Omental fat pad (tissue), 4 donors: ENCODE measurements at places on chromosomes 5 and 9. TPM values are rescaled to one million over a fixed set of nuclear protein-coding genes. Genes with fewer than 3 reads are reported as not detected.

GRCh38 chr5:39419796-39420195 is 5.0 kb downstream of the DAB2 start:
- DNase-seq: no peak

DNA sequence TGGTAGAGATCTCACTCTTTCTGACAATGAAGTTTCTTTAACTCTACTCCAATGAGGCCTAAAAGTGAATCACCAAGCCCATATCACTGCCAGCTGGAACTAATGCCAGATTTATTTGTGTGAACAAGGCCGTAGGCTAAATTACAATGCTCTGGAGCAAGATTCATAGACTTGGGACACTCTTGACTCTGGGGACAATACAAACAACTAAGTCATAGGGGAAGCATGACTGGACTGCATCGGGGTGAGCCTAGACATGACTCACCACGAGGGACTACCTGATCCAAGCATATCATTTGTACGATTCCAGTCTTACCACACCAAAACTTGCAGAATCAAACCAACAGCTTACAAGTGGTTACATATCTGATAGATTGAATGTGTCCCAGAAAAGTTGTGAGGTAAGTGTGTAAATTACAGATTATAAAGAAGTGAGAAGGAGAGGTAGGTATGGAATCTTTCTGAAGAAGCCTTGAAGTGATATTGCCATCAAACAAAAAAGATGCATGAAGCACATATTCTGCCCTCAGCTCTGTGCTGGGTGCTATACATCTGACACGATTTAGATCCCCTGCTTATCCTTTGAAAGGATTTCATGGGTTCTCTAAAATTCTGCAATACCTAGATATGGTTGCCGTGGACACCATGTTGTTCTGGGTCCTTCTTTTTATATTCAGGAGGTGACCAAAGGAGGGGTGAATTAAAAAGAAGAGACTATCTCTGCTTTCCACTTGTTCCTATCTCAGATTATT is 199.3 kb upstream of the PDE4D start:
- no peak for DNase-seq

GRCh38 chr5:158591301-158591863 is 508.3 kb downstream of the EBF1 start:
- no peak for DNase-seq

DNA sequence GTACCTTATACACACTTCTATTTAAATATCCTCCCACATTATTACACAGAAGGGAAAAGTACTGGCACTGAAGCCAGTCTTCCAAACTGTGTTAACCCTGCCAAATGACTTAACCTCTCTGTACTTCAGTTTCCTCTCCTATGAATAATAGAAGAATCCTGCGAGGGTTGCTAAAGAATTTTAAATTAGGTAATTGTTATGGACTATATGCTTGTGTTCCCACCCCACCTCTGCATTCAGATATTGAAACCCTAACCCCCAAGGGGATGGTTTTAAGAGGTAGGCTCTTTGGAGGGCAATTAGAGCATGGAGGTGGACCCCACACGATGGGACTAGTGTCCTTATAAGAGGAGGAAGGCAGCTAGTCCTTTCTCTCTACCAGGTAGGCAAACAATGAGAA is 72.7 kb downstream of the TTLL11 start:
- no peak for DNase-seq

GRCh38 chr9:134503301-134504105 is 138.1 kb upstream of the COL5A1 start:
- no peak for DNase-seq

- DNase-seq: no peak
Observed at GRCh38 chr9:68437785-68438184, 81.4 kb downstream of the PGM5 start.

DNA sequence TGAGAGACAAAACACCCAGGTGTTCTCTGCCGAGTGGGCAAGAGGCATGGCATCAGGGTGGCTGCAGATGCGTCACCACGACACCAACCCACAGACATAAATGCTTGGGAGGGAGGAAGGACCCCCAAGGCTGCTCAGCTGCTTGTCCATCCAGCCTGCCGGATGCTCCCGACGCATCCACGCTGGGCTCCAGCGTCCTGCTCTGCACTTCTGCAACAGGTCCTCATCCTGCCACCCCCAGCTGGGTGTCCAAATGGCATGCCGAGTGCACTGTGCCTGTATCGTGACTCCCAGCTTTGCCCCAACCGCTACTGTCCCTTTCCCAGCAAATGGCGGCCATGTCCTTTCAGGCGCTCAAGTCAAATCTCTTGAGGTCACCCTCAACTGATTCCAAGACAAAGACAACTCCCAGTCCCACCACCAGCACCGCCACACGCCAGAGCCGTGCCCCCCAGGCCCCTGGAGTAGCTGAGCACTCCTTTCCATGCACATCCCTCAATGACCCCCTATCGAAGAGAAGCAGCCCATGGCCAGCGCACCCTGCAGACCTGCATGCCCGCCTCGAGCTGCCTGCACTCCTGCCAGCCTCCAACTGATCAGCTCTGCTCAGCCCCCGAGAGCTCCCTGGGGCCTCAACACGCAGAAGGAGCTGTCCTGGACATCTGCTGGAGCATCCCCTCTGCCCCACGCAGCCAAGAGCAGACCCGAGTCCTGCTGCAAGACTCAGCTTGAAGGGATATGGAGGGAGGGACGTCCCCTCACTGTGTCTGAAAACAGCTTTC is 116.7 kb downstream of the ROR2 start:
- no peak for DNase-seq

DNA sequence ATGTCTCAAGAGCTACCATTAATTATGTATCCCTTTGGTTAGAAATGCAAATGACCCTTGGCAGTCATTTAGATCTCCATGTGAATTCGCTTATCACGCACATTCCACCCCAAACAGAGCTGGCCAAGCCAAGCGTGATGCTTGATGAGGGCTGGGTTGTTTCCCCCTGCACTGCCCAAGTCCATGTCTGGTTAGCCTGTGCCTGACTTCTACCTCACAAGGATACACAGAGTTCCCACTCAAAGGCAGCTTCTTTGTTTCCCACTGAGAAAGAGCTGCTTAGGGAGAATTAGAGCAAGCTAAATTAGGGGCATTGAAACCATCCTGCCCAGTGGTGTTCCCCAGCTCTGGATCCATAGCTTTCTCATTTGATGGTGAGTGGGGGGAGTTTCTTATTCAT is 87.2 kb downstream of the FSTL4 start:
- no peak for DNase-seq

GRCh38 chr5:9898319-9898718 is 268.2 kb upstream of the TAS2R1 start:
- no peak for DNase-seq

DNA sequence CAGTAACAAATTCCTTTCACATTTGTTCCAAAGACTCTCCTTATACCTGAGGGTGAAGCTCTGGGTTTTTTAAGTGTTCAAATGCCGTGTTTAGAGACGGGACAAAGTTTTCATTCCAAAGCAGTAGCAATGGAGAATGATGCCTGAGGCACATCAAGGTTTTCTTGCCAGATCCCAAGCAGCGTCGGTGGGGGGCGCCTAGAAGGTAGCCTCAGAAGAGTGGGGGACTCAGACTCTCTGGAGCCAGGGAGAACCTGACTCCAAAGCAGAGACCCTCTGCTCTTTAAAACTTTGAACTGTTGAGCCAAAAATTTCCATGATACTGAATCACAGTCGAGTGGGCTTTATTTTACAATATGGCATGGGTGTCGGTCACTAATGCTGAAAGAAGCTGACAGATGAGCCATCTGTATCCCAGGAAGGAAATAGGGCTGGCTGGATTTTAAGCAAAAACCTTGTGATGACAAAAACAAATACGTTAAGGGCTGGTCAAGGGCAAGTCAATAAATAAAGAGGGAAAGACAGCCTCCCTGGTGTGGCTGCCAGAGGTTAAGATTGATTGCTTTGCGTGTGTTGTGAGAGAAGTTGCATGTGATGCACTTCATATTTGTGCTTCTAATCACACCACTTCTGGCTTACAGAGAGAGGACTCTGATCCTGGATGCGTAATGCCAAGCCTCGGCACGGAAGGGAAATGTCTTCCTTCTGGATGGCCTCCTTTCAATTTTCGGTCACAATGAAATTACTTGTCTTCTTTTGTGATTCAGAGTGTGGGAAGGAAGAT is 161.1 kb upstream of the EFNA5 start:
- DNase-seq: no peak

- DNase-seq: no peak
Observed at GRCh38 chr5:89241186-89241585, 358.2 kb upstream of the MEF2C start.

DNA sequence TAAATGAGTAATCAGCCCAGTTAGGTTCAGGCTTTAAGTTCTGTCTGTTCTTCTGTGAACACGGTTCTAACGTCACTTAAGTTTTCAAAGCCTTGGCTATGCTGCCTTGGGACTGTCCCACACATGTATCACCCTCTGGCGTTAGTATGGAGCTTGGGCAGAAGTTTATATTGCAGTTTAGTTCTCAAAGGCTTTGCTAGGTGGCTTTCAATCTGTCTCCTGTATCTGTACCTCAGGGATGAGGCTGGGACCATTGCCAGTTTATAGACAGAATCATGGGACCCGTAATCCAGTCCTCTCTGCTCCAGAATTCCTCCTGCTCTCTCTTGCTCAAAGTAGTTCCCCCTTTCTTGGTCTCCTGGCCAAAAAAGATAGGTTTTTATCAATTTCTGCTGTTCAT is 12.1 kb downstream of the C9orf40 start:
- DNase-seq: no peak

- no peak for DNase-seq
Observed at GRCh38 chr5:78269088-78269703, 25.3 kb downstream of the AP3B1 start.

DNA sequence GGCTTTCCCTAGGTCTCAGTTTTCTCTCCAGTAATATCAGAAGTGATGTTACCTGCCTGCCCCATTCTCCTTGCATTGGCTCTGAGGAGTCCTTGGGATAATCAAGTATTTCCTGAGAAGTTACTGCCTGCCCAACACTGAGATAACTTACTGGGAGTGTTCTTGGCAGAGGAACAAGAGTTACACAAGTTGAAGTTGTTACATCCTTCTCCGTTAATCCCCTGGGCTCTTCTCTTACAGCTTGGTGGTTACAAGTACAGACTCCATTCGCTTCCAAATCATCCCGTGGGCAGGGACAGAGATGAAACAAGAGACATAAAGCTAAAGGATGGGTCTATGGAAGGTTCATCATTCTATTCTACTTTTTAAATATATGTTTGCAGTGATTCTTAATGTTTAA is 74.1 kb upstream of the SAP30L start:
- no peak for DNase-seq

DNA sequence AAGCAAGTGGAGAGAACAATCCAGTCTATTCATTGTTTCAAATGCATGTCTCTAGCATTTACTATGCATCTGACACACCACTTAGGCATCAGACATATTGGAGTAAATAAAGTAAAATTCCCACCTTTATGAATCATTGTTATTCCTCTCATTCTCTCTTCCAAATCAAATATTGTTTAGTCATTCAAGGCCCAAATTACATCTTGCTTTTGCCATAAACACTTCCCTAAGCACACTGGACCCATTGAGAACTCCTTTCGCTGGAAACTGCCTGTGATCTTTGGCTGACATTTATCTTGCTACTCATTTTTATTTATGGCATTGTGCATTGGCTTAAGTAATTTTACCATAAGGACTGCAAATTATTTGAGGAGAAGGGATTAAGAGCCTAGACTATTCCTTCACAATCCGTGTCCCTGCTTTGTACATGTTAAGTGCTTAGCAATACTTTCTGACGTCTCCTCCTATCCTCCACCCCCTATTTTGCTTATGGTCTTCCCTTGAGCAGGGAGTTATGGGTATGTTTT is 7.4 kb downstream of the C5orf46 start:
- no peak for DNase-seq

DNA sequence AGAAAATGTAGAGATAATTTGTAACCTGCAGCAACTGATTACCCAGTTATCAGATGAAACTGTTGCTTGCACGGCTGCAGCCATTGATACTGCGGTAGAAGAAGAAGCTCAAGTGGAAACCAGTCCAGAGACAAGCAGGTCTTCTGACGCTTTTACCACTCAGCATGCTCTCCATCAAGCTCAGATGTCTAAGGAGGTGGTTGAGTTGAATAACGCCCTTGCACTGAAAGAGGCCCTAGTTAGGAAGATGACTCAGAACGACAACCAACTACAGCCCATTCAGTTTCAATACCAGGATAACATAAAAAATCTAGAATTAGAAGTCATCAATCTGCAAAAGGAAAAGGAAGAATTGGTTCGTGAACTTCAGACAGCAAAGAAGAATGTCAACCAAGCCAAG is 1.7 kb downstream of the KIF4B start:
- no peak for DNase-seq

DNA sequence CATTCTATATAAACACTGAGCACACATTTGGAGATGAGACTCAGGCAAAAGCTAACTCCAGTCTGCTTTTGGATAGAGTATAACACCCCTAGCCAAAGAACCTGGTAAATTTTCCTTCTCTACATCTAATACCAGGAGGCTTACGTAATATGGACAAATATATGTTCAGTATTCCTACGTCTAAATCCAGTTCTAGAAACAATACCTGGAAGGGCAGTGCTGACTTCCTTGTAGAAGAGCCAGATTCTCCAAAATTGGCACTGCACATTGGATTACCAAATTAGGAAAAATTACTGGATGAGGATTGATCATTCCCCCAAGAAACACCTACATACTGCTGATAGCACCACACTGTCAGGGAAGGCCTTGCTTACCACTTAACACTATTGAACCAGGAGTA is 247.4 kb downstream of the SAXO1 start:
- no peak for DNase-seq

GRCh38 chr5:59842999-59843398 is 50.5 kb downstream of the PDE4D start:
- no peak for DNase-seq

GRCh38 chr9:135078361-135078821 is 9.1 kb upstream of the OLFM1 start:
- no peak for DNase-seq

- DNase-seq: no peak
Observed at GRCh38 chr9:99778836-99779235, 42.8 kb upstream of the NR4A3 start.

GRCh38 chr9:18075253-18075952 is 398.6 kb upstream of the ADAMTSL1 start:
- DNase-seq: no peak

DNA sequence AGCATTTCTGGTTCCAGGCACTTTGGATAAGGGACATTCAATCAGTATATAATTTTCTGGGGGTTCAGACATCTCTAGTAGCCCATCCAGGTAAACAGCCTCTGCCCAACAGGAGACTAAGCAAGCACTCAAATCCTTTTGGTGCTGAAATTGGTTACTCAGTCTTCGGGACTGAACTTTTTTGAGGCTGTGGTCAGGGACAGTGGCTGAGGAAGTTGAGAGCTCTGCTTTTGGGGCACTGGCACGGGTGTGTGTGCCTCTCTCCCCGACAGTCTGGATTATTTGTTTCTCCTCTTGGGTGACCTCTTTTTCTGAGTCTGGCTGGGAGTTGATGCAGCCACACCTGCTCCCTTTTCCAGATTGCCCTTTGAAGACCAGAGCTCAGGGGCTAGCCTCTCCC is 47.6 kb downstream of the ACER2 start:
- no peak for DNase-seq

Gene PKD2L2
- not detected for total RNA-seq

Gene SLC6A7
- not detected for total RNA-seq

Gene MARCHF11
- not detected for total RNA-seq

Gene OR1N1
- total RNA-seq: not detected

Gene INIP
- 16.1 TPM for total RNA-seq

Gene CSNK1A1
- 181 TPM for total RNA-seq

Gene SKP1
- 215 TPM for total RNA-seq

Gene DMRT1
- not detected for total RNA-seq

Gene SGCD
- 1.1 TPM for total RNA-seq

Gene GRXCR2
- not detected for total RNA-seq

Gene FOXD4L3
- 0.19 TPM for total RNA-seq

Gene LPAR1
- total RNA-seq: 93.0 TPM

Gene MLANA
- not detected for total RNA-seq
